NCI-H187 (cell line): ENCODE measurements at places on chromosomes 12 and 14.

DNA sequence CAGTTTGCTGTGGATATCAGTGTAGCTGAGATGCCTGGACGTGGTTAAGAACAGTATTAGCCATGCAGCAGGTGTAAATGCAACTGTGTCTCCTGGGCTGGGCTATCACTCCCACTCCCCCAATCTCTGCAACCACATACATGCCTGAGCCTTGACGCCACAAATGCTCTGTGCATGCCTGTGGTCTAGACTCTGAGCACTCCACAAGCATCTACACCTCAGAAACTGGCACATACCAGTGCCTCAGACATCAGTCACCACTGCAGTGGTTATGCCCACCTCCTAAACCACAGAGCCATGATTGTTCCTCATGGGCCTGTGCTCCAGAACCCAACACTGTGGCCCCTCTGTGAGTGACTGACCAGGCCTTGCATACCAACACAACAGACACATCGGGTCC lies 226.8 kb upstream of the ALG10 start:
- no peak for DNase-seq

GRCh38 chr12:102169922-102170621 lies 27.6 kb downstream of the PMCH start:
- no peak for DNase-seq

GRCh38 chr12:51884676-51885229 lies 3.1 kb upstream of the ANKRD33 start:
- DNase-seq: no peak

DNA sequence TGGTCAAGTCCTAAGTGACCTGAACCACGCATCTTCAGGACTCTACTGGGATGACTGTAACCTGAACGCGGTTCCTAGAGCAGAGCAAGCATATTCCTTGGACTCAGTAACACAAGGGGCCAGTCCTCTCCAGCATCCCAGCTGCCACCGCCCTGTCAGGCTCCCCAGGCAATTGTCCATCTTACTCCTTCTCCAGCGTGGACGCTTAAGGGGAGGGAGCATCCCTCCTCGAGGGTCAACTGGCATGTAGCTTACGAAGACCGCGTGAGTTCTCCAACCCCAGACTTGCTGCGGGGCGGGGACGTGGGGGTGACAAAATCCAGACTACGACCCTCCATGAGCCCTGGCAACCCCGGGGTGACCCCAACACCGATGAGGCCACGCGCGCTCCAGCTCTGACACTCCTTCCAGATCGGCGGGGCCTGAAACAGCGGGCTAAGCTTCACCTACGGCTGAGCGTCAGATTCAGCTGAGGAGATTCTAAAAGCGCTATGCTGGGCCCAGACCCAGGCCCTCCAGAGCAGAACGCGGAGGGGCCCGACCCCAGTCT lies 846 bp upstream of the MTHFD1 start:
- DNase-seq: peak; percentile 75

- no peak for DNase-seq
Measured at GRCh38 chr12:93895089-93895445, 217.9 kb downstream of the CRADD start.

- DNase-seq: no peak
Measured at GRCh38 chr14:77707355-77707723, 484 bp downstream of the ALKBH1 start.

- DNase-seq: no peak
Measured at GRCh38 chr14:30291216-30291615, 267.7 kb upstream of the G2E3 start.

- no peak for DNase-seq
Measured at GRCh38 chr12:52515927-52516831, 4.0 kb downstream of the KRT5 start.

DNA sequence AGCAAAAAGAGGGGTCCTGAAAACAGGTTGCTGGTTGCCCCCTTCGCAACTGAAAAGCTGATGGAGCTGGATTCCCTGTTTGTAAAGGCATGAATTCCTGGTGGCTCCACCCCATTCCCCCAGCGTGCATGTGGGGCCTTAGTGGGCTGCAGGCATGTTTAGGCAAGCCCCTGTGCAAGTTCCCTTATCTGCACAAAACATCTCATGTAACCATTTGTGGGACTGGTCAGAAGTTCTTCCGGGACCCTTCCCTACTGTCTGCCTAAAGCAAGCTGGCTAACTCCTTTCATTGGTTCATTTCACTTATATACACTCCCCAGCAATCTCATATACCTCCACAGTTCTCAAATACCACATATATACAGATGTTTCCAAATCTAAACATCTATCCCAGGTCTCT lies 24.0 kb upstream of the HIGD1C start:
- DNase-seq: no peak

DNA sequence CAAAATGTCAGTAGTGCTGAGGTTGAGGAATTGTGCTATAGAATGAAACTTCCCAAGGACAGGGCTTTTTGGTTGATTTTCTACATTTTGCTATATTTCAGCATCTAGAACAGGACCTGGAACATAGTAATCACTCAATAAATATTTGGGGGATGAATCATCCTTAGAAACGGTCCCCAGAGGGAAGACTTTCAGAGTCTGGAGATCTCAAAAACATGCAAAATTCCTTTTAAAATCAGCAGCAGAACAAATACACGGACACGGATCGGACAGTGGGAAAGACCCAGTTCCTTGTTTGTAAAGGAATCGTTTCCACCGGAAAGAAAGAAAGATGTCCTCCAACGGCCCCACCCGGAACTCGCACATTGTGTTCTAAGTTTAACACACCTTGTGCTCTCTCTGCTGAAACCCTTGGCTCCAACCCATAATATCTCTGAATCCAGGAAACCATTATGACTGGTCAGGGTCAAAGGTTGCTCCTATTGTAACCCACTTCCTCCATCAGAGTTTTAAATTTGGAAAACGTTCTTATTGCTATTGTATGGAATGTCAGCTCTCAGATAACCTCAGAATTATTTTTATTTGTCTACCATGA lies 617.2 kb downstream of the MED13L start:
- no peak for DNase-seq
